GM23248 (cell line): ENCODE measurements at places on chromosomes 12 and 14.

DNA sequence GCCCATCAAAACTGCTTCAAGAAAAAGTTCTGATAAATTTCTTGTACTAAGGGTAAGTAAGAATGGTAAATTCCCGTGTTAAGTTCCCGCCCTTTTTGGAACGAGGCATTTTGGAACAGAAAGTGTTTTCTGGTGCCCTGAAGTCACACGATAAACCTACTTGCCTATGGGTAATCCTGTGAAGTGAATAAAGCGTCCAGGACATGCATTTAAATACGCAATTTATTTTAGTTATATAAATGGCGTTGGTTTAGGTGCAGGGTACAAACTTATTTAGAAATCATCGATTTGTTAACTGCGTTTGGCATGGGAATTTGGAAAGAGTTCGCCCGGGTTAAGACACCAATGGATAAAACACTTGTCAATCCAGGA, 715 bp upstream of the RAP1B start:
- DNase-seq, result peak; percentile 63

GRCh38 chr12:16636435-16637055, 30.6 kb upstream of the LMO3 start:
- no peak for DNase-seq

DNA sequence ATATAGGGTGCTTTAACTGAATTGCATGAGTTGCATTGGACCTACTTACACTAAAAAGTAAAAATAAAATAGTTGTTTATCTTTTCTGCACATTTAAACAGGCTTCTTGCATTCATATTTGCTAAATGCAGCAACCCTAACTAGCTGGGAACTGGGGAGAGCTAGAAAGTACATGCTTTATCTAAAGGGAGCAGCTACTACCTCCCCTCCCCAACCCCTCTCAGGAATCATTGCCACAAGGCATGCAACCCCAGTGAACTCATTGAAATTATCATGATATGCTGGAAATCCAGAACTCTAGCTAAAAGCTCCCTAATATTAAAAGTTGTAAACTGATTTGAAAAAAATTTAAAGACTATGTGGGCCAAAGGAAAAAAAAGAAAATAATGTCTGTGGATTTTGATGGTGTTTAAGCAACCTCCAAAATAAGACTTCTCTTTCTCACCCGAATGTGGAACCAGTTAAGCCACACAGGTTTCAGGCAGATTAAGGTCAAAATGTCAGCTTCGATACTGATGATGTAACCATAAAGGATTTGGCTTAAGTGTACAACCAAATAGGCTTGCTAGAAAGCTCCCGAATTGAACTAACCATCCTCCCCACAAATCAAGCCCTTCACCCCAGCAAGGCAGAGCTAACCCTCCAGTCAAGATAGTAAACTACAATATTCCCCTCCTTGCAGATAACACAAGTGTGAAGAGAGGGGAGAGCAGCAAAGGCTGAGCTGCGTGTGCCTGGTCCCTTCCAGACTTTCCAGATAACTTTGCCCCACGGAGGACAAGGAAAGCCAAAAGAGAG, 13.8 kb upstream of the POC1B start:
- no peak for DNase-seq

DNA sequence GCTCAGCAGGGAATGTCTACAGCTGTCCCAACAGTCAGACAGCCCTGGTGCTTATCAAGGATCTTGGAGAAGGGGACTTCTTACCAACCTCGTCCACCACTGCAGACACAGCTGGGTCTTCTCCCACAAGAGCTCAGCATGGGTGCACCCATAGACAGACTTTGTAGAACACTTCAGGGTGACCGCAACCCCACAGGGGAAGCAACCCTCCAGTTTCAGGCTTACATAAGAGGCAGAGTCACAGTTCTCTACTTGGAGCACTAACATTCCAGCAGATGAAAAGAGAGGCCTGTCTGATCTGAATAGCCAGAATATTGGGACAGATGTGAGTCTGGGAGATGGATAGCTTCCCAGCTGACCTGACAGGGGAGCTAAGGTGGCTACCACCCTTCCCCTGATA, 3.5 kb upstream of the CLEC1A start:
- no peak for DNase-seq

GRCh38 chr12:45244561-45245343, 28.9 kb downstream of the ANO6 start:
- DNase-seq, result peak; percentile 81

- peak; percentile 64 for DNase-seq
Measured at GRCh38 chr14:30559638-30560091, 707 bp downstream of the G2E3 start.

- DNase-seq, result peak; percentile 39
Measured at GRCh38 chr14:55752580-55753390, 172.8 kb downstream of the KTN1 start.

- DNase-seq, result no peak
Measured at GRCh38 chr12:8870586-8870985, 43.7 kb upstream of the PHC1 start.

- no peak for DNase-seq
Measured at GRCh38 chr14:106850913-106851825, 1324.8 kb downstream of the TMEM121 start.

DNA sequence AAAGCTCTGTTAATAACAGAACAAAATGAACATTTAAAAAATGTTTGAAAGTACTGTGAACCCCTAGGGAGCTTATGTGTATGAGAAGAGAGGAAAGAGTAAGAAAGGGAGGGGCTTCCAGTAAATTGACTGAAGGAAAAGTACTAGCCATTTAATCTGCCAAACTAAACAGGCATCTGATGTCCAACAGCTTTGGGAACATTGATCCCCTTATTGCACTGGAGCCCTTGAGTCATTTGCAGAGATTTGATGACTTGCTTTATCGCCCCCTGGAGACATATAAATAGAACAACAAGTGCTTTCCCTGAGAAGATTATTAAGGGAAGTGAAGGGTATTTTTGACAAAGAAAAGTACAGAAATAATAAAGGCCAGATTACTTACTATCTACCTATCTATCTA, 319.3 kb upstream of the NOVA1 start:
- DNase-seq, result peak; percentile 72

DNA sequence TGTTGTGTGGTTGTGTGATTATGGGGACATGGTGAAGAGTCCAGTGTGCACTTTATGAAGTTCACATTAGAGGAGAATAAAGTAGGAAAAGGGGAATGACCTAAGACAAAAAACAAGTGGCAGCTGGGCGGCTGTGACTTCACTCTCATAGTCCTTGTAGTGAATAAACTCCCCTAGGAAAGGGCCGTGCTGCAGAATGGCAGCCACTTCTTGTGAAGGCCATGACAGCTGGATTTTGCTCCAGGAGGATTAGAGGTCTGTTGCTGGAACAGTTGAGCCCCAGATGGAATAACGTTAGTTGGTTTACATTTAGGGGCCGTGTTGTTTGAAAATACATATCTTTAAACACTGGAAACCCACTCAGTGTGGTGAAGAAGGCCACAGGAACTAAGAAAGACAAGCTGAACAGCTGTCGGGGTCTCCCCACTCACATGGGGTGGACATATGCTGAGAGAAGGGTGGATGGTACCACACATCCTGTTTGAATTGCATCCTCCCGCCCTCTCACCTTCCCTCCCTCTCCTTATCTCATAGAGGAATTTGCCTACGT, 276.9 kb downstream of the CACNA1C start:
- no peak for DNase-seq

DNA sequence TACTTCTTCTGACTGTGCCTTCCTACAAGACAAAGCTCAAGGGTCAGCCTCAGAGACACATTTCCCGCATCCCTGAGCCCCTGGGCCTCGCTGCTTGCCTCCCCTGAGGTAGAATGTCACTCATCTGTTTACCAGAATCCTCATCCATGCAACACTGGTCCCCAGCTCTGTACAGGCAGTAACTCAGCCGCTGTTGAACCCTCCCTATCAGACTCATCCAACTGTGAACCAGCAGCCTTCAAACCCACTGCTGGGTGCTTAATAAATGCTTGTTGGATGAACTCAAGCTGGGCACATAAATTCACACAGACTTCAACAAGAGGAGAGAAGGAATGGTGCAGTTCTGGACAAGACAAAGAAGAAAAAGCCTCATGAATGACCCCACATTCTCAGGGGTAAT, 6.1 kb downstream of the NT5DC3 start:
- DNase-seq, result no peak

GRCh38 chr12:27143256-27144069, 61.1 kb upstream of the C12orf71 start:
- DNase-seq, result peak; percentile 14

GRCh38 chr14:21112255-21112654, 11.4 kb downstream of the TMEM253 start:
- DNase-seq, result no peak

DNA sequence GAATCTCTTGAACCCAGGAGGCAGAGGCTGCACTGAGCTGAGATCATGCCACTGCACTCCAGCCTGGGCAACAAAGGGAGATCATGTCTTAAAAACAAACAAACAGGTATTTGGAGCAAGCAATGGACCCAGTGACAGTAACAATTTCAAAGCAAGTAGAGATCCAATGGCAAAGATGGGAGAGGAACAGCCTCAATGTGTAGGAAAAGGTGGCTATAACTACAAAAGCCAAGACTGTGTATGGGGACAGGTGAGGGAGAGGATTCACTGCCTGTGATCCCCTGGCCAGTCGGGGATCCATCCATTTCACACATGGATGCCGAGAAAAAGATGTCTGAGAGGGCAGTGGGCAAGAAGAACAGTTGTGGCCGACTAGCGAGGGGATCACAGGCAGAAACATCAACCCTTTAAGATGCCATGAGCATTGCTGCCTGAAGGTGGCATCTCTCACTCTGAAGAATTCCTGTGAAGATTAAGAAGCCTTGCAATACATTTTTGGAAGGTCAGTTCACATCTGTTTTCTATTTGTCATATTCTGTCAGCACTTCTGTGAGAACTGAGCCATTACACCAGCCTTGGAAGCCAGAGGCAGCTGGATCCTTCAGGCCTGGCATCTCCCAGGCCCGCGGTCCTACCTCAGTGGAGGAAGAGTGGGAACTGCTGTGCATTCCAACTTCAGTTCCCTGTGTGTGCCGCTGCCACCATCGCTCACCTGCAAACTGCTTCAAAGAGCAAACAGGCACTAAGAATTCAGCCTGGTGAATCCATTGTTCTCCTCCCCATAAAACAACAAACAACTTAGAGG, 54.5 kb upstream of the FRS2 start:
- peak; percentile 88 for DNase-seq

- no peak for DNase-seq
Measured at GRCh38 chr14:99169776-99170356, 102.1 kb downstream of the BCL11B start.

- no peak for DNase-seq
Measured at GRCh38 chr12:119710374-119710964, 42.5 kb downstream of the PRKAB1 start.

DNA sequence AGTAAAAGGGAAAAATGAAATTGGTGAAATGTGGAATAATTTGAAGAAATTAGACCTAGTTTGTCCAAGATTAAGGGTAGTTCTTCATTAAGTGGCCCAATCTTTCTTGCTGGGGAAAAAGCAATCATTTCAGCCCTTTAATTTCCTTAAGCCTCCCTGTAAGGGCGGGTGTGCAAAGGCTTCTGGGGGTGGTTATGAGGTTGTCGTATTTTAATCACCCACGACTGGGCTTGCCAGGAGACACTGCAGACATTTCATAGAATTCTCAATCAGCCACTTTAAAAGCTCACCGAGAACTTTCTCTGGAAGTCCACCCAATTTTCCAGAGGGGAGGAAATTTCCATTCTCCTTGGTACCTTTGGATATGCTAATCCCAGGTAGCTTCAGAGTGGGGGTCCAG, 43.4 kb downstream of the DLK1 start:
- no peak for DNase-seq

- DNase-seq, result no peak
Measured at GRCh38 chr12:92488735-92489134, 214.1 kb upstream of the PLEKHG7 start.

GRCh38 chr12:4268329-4269181, 5.0 kb upstream of the CCND2 start:
- DNase-seq, result peak; percentile 8

DNA sequence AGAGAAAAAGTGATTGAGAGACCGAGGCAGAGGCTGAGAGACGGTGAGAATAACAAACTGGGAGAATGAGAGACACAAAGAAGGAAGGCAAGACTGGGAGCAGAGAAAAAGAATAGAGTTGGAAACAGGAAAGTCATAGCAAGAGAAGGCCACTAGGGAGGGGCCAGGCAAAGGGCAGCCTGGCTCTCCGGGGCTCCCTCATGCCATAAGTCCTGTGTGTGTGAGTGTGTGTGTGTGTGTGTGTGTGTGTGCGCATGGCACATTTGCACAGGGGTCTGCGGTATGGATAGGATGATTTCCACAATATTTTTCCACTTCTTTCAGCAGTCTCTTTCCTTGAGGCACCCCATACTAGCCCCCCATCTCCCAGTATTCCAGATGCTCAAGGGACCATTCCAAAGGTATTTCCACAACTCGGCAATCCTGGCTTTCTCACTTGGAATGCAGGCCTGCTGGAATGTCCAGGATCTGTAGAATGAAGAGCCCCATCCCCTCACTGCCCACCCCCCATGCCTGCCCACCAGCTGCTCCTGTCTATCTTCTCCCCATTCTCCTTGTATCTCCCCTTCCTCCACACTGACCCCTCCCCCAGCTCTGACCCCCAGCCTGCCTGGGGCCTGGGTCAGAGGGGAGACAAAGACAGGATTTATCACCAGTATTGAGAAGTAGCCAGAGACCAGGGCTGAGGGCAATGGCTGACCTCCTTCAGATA, 9.0 kb downstream of the GPR84 start:
- no peak for DNase-seq

- DNase-seq, result no peak
Measured at GRCh38 chr12:122983789-122984515, 3.5 kb downstream of the ARL6IP4 start.

DNA sequence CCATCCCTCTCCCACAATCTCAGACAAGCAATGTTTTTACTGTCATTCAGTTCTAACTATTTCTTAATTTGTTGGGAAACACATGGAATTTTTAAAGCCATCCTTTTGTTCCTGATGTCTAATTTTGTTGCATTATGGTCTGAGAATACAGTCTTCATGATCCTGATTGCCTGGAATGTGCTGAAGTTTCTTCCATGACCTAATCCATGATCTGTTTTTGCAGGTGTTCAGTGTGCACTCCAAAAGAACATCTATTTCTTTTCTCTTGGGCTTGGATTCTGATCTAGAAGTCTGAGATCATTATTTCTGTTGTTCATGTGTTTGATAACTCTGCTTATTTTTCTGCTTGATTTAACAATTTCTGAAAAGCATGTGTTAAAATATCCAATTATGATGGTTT, 43.2 kb upstream of the PHC1 start:
- DNase-seq, result no peak

DNA sequence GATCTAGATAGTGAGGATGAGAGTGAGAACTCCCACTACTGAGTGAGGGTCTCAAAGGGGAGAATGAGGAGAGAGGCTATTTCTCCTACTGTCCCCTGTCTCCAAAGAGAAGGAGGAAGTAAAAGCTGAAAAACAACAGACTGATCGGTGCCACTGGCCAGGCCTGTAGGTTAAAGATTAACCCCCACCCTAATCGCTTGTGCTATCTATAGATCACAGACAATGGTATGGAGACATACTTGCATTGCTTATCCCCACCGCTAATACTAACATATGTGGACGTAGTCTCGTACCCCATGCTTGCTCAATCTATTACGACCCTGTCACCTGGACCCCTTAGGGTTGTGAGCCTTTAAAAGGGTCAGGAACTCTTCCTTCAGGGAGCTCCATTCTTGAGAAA, 777.9 kb upstream of the TMEM132C start:
- no peak for DNase-seq

- DNase-seq, result no peak
Measured at GRCh38 chr12:93902736-93903562, 225.8 kb downstream of the CRADD start.

GRCh38 chr14:62409626-62410300, 635.5 kb downstream of the KCNH5 start:
- DNase-seq, result peak; percentile 28

GRCh38 chr12:5455045-5455444, 23.1 kb downstream of the NTF3 start:
- DNase-seq, result no peak
